Naive thymus-derived CD8-positive, alpha-beta T cell (primary cell): ENCODE measurements at places on chromosomes 1 and 21. TPM values are rescaled to one million over a fixed set of nuclear protein-coding genes. Genes with fewer than 3 reads are reported as not detected.

DNA sequence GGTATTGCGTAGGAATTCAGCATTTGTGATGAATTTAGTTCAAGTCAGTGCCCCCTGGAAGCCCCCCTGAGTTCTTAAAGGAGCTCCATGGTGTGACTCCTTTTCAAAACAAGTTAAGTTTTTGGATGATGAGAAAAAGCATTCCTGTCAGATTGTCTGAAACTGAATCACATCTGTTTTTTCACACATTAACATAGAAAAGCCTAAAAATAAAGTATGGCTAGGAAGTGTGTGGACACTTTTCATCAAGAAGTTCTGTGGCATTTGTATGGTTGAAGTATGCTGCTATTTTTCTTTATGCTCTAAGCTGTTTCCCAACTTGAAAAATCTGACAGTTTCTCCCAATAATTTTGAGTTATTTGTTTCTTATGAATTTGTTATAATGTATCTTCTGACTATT, 33.7 kb downstream of the PRDM2 start:
- no peak for DNase-seq

GRCh38 chr21:22342889-22343288, 1344.7 kb downstream of the NCAM2 start:
- DNase-seq = no peak

Gene OR2T1
- total RNA-seq = not detected

Gene HAO2
- not detected for total RNA-seq

GRCh38 chr1:156592910-156593660, 1.5 kb downstream of the NAXE start:
- DNase-seq = no peak

Gene CRTC2
- total RNA-seq = 147 TPM

- DNase-seq = no peak
Observed at GRCh38 chr1:12132078-12132477, 34.7 kb upstream of the TNFRSF1B start.

Gene SGIP1
- total RNA-seq = not detected
